CD4-positive, alpha-beta memory T cell (primary cell): ENCODE measurements at places on chromosomes 2 and 18. TPM values are rescaled to one million over a fixed set of nuclear protein-coding genes. Genes with fewer than 3 reads are reported as not detected.

DNA sequence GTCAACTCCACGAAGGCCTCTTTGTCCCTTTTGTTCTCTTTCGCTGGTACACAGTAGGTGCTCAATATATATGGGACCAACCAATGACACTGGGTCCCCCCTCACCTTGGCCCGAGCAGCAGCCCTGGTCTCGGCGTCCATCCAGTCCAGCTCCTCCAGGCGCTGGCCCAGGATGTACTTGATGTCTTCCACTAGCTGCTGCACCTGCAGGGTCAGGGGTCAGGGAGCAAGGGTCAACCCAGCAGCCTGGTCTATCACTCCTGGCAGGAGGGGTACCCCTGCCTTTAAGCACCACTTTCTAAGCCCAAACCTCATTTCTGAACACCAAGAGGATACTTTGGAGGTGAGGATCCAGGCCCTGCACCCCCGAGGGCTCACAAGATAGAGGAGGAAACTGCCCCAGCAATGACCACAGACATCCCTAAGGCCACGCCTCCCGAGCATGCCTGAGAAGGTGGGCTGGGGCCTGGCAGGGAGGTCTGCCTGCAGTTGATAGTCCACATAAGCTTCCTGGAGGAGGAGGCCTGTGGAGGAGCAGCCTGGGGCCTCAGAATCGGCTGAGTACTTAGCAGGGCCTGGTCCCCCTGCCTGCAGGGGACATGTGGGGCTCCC, 4.2 kb downstream of the ECEL1 start:
- no peak overlapping the region for H3K27ac ChIP-seq
- H3K4me1 ChIP-seq = no peaks in the 10 kb centered on the region
- no peak overlapping the region for H3K4me3 ChIP-seq
- no peaks in the 10 kb centered on the region for H3K27me3 ChIP-seq

GRCh38 chr2:157217409-157217808, 40.1 kb upstream of the GALNT5 start:
- no peaks in the 10 kb centered on the region for H3K4me1 ChIP-seq
- no peak overlapping the region for H3K27ac ChIP-seq
- no peaks in the 10 kb centered on the region for H3K36me3 ChIP-seq

DNA sequence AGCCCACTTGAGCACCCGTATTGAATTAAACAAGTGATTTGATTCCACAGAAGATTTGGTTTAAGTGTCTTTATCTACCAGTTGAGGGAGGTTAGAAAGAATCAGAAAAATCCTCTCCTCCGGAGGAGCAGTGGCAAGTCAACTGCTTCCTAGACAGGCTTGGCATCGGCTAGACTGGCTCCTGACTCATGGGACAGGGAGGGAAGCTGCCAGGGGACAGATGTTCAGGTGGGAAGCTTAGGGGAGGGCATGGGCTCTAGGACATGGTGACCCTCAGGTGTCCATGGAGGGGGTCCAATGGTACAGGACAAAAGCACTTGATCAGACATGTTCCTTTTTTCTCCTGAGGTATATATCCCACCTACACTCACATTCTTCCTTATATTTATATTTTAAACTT, 119.3 kb upstream of the IL1R2 start:
- no peaks in the 10 kb centered on the region for H3K4me1 ChIP-seq
- no peaks in the 10 kb centered on the region for H3K27me3 ChIP-seq
- H3K27ac ChIP-seq = no peak overlapping the region
- peaks cover 89% of the 10 kb centered on the region for H3K36me3 ChIP-seq
- no peak overlapping the region for H3K4me3 ChIP-seq

DNA sequence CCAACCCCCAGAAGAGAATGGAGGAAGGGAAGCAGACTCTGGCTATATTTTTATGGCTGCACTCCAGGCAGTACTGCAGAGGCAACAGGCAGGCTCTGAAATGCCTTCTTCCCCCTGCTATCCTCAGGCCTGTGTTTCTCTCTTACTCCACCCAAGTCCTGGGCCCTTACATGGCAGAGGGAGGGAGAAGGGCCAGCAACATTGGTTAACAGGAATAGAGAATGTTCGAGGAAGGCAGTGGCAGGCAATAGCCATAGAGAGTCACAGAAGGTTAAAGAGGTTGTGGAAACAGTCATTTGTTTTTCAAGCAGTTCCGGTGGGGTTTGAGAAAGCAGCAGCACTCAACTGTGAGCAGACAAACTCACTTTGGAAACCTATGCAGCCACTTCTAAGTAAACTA, 15.1 kb upstream of the DARS1 start:
- DNase-seq = no peak
- H3K4me3 ChIP-seq = no peak overlapping the region
- H3K36me3 ChIP-seq = no peaks in the 10 kb centered on the region
- H3K27ac ChIP-seq = no peak overlapping the region
- no peaks in the 10 kb centered on the region for H3K27me3 ChIP-seq
- H3K4me1 ChIP-seq = peaks cover 7% of the 10 kb centered on the region

DNA sequence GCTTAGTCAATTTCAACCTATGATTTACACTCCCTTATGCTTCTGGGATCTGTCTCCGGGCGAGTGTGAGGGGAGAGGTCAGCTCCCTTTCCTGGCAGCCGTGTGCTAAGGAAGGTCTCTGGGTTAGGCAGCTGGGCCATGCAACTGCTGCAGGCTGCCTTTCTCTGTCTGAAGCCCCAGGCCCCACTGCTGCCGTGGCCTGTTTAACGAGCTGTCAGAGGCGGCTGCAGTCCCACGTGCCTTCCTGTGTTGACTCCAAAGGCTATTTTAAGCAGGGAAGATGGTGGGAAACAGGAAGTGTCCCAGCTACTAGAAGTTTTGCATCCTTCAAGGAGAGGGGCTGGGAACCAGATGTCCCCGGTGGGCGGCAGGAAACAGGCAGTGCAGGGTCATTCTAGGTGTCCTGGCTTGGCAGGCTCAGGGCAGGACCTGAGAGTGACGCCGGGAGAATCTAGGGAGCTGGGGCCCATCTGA, 186.4 kb downstream of the TNS1 start:
- no peak overlapping the region for H3K27ac ChIP-seq
- no peak overlapping the region for H3K4me3 ChIP-seq
- no peaks in the 10 kb centered on the region for H3K36me3 ChIP-seq
- H3K4me1 ChIP-seq = no peaks in the 10 kb centered on the region

GRCh38 chr2:171432206-171432968, 1.4 kb downstream of the METTL8 start:
- H3K27me3 ChIP-seq = no peaks in the 10 kb centered on the region
- H3K4me3 ChIP-seq = no peak overlapping the region
- no peak overlapping the region for H3K27ac ChIP-seq

DNA sequence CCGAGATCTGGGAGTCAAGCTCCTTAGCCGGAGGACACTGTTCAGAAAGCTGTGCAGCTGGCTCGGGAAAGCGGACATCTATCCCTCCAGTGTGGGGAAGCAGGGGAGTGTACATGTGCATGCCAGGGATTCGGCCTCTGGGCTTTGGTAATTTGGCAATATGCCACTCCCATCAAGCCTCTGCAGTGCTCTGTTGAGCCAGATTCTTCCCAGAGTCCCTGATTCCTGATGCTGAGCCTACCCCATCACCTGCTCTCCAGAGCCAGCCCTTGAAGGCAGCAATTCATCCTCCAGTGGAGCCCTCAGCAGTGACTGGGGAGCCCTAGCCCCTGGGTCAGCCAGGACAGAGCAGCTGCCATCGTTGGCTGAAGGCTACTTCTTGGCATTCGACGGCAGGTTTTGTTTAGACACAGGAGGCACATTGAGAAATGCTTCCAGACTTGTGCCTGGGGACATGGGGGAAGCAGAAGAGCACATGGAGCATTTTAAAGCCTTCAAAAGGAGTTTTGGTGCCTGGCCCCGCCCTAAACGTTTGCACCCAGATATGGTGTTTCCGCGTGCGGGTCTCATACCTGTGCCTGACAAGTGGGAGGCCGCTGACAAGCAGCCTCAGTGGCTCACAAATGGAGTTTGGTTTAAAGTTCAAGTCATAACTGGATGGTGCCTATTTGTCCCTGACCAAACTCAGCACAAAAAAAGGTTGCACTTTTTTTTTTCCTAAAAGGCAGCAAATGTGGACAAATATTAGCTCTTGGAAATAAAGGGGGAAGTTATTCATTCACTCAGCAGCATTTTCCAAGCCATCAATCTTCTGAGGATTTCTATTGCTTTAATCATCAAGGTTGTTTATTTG, 272.8 kb downstream of the CYRIA start:
- H3K36me3 ChIP-seq = no peaks in the 10 kb centered on the region
- no peak overlapping the region for H3K27ac ChIP-seq
- no peak overlapping the region for H3K4me3 ChIP-seq
- no peaks in the 10 kb centered on the region for H3K4me1 ChIP-seq
- DNase-seq = no peak
- H3K27me3 ChIP-seq = no peaks in the 10 kb centered on the region

GRCh38 chr18:47346016-47346415, 94.6 kb upstream of the SKOR2 start:
- no peak overlapping the region for H3K27ac ChIP-seq
- no peak overlapping the region for H3K4me3 ChIP-seq
- no peaks in the 10 kb centered on the region for H3K27me3 ChIP-seq
- no peak for DNase-seq
- H3K4me1 ChIP-seq = no peaks in the 10 kb centered on the region

- H3K27ac ChIP-seq = no peak overlapping the region
- no peak for DNase-seq
- no peaks in the 10 kb centered on the region for H3K4me1 ChIP-seq
- no peak overlapping the region for H3K4me3 ChIP-seq
Observed at GRCh38 chr2:105460048-105460732, 61.3 kb upstream of the FHL2 start.

- DNase-seq = no peak
- H3K36me3 ChIP-seq = no peaks in the 10 kb centered on the region
- no peak overlapping the region for H3K27ac ChIP-seq
- no peak overlapping the region for H3K4me3 ChIP-seq
- peaks cover 58% of the 10 kb centered on the region for H3K4me1 ChIP-seq
Observed at GRCh38 chr2:60551240-60552077, 2.0 kb downstream of the BCL11A start.

- DNase-seq = no peak
- H3K4me1 ChIP-seq = no peaks in the 10 kb centered on the region
- no peaks in the 10 kb centered on the region for H3K27me3 ChIP-seq
Observed at GRCh38 chr2:117537032-117537431, 277.5 kb upstream of the DDX18 start.

DNA sequence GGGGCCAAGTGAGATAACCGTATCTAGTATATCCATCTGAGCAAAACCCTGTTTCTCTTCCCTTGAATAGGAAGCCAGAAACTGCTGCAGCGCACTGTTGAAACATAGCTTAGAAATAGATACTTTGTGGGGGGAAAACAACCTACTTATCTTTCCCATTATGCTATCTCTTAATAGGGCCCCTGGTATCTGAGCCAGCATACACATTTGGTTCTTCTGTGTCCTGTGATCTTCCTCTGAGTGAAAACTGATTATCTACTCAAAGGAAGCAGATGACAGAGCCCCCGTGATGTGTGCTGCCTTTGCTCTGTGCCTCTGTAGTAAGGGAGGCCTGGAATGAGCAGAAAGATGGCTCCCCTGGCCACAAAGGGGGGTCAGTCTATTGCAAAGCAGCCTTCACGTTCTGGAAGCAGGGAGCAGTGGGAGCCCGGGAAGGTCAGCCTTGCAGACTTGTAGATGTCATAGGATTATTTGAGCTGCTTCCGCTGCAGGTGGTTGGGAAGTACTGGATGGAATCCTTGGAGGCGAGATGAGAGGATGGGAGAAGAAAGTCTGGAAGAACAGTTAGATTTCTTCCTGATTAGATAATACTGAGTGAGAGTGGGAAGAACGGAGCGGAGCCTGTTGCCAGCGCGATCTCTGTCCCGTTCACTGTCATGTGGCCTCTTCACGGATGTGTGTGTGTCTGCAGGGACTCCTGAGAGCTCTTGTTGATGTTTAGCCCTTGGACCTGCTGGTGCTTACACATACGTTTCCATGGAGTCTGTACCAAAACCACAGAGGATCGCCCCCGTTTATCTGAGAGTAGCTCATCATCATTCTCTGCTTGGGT, 150.1 kb downstream of the AGAP1 start:
- no peaks in the 10 kb centered on the region for H3K36me3 ChIP-seq
- H3K27me3 ChIP-seq = no peaks in the 10 kb centered on the region
- H3K4me1 ChIP-seq = no peaks in the 10 kb centered on the region
- no peak overlapping the region for H3K27ac ChIP-seq
- DNase-seq = no peak
- H3K4me3 ChIP-seq = no peak overlapping the region

DNA sequence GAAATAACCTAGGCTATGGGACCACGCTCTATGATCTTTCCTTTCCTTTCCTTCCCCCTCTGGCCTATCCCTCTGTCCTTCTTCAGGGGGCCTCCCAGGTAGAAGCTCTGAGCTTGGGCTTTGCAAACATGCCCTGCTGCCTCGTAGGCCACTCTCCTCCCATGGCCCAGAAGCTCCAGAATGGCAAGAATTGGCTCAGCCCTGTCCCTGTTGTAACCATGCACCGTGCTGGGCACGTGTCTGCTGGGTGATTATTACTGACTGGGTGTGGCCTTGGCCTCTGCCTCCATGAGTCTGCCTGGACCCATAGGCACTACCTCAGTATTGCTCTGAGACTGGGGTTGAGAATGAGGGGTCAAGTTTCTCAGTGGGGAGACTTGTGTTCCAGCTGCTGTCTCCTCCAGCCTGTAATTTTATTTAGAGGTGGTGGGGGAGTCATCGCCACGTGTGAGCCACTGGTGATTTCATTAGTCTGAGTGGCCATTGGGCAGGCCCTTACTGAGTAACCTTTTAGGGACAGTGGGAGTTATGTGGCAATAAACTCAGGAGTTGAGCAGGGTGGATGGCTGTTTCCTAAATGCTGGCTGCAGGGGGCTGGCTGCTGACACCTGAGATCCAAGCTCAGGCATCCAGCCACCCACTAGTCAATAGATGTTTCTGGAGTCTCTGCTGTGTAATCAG, 157.9 kb downstream of the CLIP4 start:
- no peak for DNase-seq
- no peak overlapping the region for H3K4me3 ChIP-seq
- peaks cover 3% of the 10 kb centered on the region for H3K27me3 ChIP-seq
- H3K36me3 ChIP-seq = no peaks in the 10 kb centered on the region
- no peaks in the 10 kb centered on the region for H3K4me1 ChIP-seq

DNA sequence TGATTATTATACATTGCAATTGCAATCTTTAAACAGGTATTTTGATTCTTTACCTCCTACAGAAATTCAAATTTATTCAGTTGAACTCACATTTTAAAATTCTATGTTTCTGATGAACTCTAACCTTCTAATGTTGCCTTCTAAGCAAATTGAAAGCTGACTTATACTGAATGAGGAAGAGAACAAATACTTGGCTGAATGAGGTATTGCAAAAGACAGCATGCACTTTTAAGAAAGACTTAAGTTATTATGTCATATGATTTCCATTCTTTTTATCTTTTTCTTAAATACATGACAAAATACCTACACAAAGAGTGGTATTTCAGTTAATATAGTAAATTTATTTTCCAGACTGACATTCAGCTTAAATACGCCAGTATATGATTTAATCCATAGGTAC, 64.7 kb downstream of the FAM228A start:
- H3K36me3 ChIP-seq = peaks cover 13% of the 10 kb centered on the region
- H3K27me3 ChIP-seq = no peaks in the 10 kb centered on the region
- no peak overlapping the region for H3K27ac ChIP-seq
- H3K4me3 ChIP-seq = no peak overlapping the region
- no peak for DNase-seq

GRCh38 chr2:55923091-55923981, at the start of gene EFEMP1:
EFEMP1 (minus strand) TSS chr2:55923782; CDS start chr2:55922440, 1,342 bp downstream.
- H3K27ac ChIP-seq = no peak within 1 kb of the TSS
- H3K27me3 ChIP-seq = peaks cover 5% of the 10 kb centered on the region
- no peaks in the 10 kb centered on the region for H3K36me3 ChIP-seq
- no peaks in the 10 kb centered on the region for H3K4me1 ChIP-seq
- no peak within 1 kb of the TSS for H3K4me3 ChIP-seq

GRCh38 chr2:158321264-158321663, 135.3 kb downstream of the CCDC148 start:
- H3K4me3 ChIP-seq = no peak overlapping the region
- no peak for DNase-seq
- H3K27ac ChIP-seq = no peak overlapping the region

The CLEC4F gene
- not detected for total RNA-seq

The CYS1 gene
- not detected for total RNA-seq

The DYNAP gene
- total RNA-seq = not detected

The GRB14 gene
- total RNA-seq = not detected

The COL6A3 gene
- 2.1 TPM for total RNA-seq

The RMDN2 gene
- total RNA-seq = 4.0 TPM

The AQP12A gene
- not detected for total RNA-seq
